ENCODE measurements at places on chromosomes 13 and 19. TPM values are rescaled to one million over a fixed set of nuclear protein-coding genes. Genes with fewer than 3 reads are reported as not detected.

DNA sequence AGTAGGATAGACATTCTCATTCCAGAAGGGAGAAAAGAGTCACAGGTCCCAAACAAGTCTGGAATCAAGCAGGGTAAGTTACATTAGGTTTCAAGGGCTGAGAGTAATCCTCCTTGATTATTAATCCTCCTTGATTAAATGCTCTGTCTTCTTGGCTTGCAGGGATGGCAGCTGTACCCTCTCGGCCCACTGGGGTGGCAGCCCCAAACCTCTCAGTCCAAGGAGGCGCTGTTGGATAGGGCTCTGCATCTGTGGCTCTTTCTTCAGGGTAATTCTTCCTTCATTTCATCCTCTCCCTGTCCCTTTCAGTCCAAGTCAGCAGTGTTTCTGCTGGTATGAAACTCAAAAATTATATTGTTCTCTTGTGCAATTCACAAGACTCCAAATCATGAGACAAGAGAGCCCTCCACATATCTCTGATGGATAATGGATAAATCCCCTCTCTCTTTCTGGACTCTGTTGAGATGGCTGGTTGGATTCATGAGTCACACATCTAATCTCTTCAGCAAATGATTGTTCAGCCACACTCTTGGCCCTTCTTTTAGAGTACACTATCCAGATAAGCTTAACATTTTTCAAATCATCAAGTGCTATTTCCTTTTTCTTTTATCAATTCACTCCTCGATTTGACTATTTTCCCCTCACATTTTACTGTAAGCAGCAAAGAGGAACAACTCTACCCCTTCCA lies 323.7 kb upstream of the HTR2A start:
- no peak for DNase-seq

DNA sequence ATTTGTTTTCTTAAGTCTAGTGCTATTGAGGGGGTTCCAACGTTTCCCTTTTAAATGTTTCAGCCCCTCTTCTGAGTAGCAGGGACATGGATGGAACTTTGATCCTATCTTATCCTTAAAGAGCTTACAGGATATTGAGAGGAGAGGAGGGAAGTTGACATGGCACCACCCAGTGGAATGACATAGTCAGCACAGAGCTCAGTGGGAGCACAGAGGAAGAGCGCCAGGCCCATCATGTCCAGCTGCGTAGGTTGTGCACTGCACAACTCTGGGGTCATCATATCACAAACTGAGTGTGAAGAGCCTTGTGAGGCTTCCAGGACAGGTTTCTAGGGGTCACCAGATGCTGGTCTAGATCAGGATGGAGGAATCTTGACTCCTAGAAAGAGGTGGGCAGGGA lies 4.6 kb upstream of the CDC42EP5 start:
- DNase-seq: no peak

- DNase-seq: no peak
Measured at GRCh38 chr13:46041419-46041839, 11.1 kb downstream of the ZC3H13 start.

DNA sequence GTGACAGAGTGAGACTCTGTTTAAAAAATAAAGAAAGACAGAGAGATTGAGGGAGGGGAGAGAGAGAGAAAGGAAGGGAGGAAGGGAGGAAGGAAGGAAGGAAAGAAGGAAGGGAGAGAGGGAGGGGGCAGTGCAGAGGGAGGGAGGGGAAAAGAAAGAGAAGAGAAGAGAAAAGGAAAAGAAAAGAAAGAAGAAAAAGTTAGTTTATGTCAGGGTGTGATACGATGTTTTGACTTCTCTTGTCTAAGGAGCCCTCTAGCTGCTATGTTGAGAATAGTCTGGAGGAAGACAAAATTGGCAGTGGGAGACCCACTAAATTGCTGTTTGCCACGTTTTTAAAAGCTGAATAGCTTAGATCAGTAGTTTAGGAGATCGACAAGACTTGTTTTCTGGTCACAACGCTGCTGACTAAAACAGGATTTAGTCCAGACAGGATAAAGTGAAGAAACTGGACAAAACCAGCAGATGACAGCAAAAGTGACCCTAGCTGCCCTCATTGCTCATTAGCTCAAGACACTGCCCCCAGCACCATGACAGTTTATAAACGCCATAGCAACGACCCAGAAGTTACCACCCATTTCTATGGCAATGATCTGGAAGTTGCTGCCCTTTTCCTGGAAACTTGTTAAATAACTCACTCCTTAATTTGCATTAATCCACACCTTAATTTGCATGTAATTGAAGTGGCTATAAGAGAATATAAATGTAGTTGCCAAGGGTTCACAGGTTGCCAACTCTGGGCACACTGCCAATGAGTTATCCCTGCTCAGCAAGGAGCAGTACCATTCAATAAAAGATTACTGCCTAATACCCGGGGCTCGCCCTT lies 11.1 kb downstream of the TEX101 start:
- DNase-seq: no peak

DNA sequence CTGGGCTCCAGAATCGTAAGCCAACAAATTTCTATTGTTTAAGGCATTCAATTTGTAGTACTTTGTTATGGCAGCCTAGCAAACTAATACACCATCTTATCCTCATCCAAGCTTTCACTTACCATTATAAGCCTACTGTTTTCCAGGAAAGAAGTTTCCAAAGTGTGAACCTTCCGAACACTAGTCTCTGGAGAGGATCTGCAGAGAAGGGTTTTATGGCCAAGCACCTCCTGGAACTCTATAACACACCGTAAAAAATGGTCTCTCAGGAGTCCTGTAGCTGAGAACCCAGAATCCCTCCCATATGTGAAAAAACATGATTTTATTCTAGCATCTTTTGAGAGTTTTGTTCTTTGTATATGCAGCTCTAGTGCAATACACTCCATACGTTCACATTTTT lies 142.1 kb downstream of the POSTN start:
- DNase-seq: no peak

DNA sequence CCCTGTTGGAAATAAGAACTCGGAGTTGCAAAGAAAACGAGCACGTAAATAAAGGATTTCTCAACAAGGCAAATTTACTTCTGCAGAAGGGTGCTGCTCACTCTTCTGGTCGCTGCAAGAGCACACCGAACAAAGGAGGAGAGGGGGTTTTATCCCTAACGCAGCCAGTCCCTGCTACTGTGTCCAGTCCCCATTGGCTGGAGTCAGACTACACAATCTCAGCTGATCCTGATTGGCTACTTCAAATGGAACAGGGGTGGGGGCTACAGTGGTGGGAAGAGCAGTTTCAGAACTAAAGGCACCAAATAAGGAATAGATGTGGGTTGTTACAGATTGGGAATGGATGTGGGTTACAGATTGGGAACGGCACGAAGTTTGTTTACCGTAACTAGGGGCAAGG lies 63.9 kb upstream of the MCF2L start:
- DNase-seq: no peak

DNA sequence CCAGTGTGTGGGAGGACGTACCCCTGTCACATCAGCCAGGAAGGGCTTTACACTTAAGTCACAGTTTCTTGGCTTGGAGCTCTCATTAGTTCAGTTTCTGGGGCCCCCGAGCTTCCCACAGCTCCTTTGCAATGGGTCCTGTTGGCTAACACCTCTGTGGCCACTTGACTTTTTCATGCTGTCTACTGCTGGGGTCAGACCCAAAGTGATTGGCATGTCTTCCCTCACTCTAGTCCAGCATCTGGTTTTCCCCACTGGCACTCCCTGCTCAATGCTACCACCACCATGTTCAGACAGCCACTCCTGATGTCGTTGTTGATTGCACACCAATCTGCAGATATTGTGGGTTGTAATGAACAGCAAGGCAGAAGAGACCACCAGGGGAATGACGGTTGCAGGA lies 379.0 kb downstream of the FOXO1 start:
- DNase-seq: no peak

- peak; percentile 99 for DNase-seq
Measured at GRCh38 chr19:56393119-56394012, at the start of gene ZNF582. ZNF582 (minus strand) TSS chr19:56393534; CDS start chr19:56391752, 1,782 bp downstream.

GRCh38 chr13:39201180-39201579 lies 162.9 kb downstream of the NHLRC3 start:
- peak; percentile 22 for DNase-seq

- DNase-seq: peak; percentile 79
Measured at GRCh38 chr19:10001899-10002298, 8.4 kb downstream of the COL5A3 start.

GRCh38 chr13:39840201-39840600 lies 184.7 kb downstream of the COG6 start:
- no peak for DNase-seq

- no peak for DNase-seq
Measured at GRCh38 chr19:22257381-22257780, 28.9 kb upstream of the ZNF729 start.

DNA sequence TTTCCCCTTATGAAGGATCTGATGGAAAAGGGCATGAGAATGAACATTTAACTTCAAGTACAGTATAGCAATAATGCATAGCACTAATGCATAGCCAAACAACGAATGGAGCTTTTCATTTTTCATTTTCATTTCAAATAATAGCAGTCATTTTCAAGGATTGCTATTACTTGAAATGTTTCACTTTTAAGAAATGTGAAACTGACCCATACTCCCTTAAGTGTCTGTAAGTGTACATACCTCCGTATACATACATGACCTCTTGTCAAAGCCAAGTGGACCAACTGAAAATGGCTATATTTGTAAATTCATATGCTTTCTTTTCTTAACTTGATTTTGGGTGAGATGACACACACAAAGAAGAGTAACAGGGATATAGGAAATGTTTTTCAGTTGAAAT lies 3.8 kb downstream of the RAP2A start:
- DNase-seq: no peak

DNA sequence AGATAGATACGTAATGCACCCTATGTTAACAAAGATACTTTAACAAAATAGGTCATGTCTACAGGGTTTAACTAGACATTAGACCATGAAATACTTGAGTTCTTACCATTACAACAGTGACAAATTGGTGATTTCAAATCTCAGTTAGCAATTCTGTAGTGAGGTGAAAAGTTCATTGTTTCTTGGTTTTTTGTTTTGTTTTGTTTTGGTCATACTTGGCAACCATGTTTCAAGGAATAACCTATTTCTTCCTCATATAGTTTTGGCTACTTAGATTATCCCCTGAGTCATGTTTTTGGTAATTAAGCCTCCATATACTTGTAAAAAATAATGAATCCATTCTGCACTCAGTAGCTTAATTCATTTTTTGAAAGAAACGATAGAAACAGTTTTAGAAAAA lies 1200.4 kb downstream of the DIAPH3 start:
- no peak for DNase-seq

- no peak for DNase-seq
Measured at GRCh38 chr13:38705365-38705764, 18.5 kb downstream of the FREM2 start.

DNA sequence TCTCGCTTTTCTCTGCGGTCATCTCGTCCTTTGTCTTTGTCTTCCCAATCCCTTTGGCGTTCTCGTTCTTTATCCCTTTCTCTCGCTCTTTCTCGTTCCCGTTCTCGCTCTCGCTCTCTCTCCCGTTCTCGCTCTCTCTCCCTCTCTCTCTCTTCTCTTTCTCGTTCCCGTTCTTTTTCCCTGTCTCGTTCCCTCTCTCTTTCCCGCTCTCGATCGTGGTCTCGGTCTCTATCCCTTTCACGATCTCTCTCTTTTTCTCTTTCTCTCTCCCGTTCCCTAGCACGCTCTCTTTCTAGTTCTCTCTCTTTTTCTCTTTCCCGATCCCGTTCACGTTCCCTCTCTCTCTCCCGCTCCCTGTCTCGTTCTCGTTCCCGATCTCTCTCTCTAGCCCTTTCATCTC lies 77.2 kb downstream of the ZC3H13 start:
- DNase-seq: no peak

DNA sequence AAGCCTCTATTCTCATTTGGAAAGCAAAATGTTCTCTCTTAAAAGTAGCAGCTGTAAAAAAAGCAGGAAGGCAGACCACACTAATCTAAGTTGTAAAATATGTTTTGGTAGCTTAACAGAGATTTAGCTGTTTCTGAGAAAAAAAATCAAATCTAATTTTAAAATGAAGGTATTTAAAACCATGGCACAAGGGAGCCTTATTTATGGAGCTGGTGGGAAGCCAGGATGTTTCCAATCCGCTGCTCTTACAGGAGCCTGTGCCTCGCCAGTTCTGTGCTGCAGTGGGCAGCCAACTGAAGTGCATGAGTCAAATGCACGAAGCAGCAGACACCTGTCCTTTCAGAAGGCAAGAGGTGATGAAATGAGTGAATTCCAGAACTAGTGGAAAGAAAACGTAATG lies 28.2 kb downstream of the GPC6 start:
- DNase-seq: no peak

TLE6 gene
- 0.88 TPM for total RNA-seq

RINL gene
- 3.3 TPM for total RNA-seq

CD37 gene
- 3.8 TPM for total RNA-seq

TBXA2R gene
- 2.0 TPM for total RNA-seq

FUT1 gene
- total RNA-seq: 4.0 TPM

IFNL1 gene
- not detected for total RNA-seq

FUT2 gene
- not detected for total RNA-seq

ATXN8OS gene
- not detected for total RNA-seq

DAND5 gene
- total RNA-seq: 13.1 TPM

SGCG gene
- 116 TPM for total RNA-seq

CAMSAP3 gene
- total RNA-seq: 0.54 TPM

ANGPTL8 gene
- total RNA-seq: not detected

UGGT2 gene
- 16.8 TPM for total RNA-seq
